ENCODE measurements at places on chromosomes 7 and 10. TPM values are rescaled to one million over a fixed set of nuclear protein-coding genes. Genes with fewer than 3 reads are reported as not detected.

The CHAT gene
- total RNA-seq: not detected

The PNLIPRP1 gene
- total RNA-seq: 0.94 TPM

The TMEM270 gene
- total RNA-seq: not detected

The RPP38 gene
- 9.0 TPM for total RNA-seq

The ZNF727 gene
- total RNA-seq: 6.3 TPM

The FAM237B gene
- total RNA-seq: not detected

The CPN1 gene
- not detected for total RNA-seq

The ABLIM1 gene
- 117 TPM for total RNA-seq

- DNase-seq: no peak
These were observed 414.2 kb upstream of the GALNT17 start for GRCh38 chr7:70717553-70718329.

DNA sequence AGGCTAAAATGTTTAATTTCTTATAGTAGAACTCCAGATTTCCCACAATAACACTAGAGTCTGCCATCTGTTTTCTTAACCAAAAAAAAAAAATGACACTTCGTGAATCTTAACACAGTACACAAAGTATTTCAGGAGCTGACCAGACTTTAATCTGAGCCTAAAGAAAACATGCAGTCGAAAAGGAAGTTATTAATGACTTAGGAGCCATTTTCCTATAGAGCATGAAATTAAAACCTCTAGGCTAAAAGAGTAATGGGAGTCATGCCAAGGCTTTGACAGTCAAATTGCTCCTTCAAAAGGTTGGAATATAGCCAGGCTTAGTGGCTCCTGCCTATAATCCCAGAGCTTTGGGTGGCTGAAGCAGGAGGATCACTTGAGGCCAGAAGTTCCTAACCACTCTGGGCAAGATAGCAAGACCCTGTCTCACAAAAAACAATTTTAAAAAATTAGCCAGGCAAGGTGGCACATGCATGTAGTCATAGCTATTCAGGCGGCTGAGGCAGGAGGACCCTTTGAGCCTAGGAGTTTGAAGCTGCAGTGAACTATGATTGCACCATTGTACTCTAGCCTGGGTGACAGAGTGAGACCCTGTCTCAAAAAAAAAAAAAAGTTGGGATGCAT lies 13.6 kb downstream of the MICU1 start:
- DNase-seq: no peak

- no peak for DNase-seq
These were observed 150.9 kb downstream of the ANK3 start for GRCh38 chr10:60238759-60239100.

DNA sequence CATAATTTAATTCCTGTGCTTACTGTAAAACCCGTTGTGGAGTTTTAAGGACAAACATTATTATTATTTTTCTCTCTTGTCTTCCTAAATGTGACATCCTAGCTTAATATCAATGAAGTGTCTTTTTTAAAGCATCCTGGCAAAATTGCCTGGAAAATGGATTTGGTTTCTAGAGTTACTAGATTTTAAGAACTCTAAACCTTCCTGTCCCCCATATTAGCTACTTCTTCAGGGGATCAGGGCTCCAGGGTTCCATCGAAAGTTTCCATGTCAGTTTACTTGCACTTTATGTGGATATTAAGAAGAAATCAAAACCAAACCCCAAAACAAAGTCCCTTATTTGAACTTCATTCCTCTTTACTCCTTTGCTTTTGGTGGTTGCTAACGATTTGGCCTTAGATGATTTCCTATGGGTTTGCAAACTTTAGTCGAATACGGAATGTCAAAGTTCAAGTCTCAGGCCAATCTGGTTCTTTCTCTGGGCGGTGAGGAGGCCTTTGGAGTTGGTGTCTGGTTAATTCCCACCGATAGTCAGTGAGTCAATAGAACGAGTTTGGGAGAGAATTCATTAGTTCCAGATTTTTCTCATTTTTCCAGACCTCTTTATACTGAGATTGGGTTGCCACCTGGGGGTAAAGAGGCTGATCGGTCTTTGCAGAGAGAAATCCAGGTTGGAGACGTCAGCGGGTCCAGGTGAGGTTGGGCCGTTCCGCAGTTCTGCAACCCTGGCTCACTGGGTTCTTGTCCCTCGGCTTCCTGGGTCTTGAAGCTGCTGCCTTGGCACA lies 1.1 kb downstream of the CUX1 start:
- no peak for DNase-seq

DNA sequence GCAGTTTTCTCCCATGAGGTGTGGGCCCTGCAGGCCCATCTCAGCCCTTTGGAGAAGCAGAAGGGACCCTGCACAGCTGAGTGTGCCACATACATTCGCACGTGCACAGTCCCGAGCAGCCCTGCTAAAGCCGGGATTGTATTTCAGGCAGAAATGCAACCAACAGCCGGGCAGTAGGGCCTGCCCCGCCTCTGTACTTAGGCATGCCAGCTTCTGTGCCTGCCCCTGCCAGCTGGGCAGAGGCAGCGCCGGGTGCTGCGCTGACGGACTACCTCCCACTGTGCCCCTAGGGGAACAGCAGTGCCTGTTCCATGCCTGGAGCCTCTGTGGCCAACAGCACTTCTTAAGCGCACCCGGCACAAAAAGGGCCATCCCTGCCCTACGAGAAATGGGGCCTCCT lies 170.3 kb downstream of the NEURL1 start:
- peak; percentile 75 for DNase-seq

DNA sequence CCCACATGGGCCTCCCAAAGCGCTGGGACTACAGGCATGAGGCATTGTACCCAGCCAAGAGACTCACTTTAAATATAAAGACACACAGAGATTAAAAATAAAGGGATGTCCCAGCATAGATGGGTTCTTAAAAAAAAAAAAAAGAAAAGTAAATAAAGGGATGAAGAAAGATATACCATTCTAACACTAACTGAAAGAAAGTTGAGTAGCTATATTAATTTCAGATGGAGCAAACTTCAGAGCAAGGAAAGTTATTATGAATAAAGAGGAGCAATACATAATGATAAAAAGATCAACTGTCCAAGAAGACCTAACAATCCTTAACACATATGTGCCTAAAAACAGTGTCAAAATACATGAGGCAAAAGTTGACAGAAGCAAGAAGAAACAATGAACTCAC lies 33.0 kb upstream of the SPOCK2 start:
- no peak for DNase-seq

GRCh38 chr7:2530071-2530987 lies 10.8 kb downstream of the LFNG start:
- DNase-seq: no peak

GRCh38 chr10:65570143-65571010 lies 1355.5 kb upstream of the LRRTM3 start:
- peak; percentile 75 for DNase-seq

GRCh38 chr10:6045878-6046772 lies 16.0 kb downstream of the IL2RA start:
- DNase-seq: no peak

- no peak for DNase-seq
These were observed 88.8 kb downstream of the GSAP start for GRCh38 chr7:77327067-77327931.

DNA sequence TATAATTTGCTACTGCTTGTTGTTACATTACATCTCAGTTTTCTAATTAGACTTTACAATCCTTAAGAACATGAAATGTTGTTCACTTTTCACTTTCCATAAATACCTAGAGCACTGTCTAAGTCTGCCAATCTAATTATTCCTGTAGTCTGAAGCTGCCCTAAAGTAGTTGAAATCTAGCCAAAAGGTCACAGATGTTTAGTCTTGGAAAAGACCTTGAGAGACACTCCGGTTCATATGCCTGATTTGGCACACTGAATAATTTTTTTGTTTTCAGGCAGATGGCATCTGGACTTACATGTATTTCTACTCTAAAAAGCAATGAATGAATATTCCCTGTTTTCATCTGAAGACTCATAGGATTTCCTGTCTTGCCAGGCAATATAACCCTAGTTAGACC lies 359.1 kb downstream of the ANKRD7 start:
- DNase-seq: no peak

DNA sequence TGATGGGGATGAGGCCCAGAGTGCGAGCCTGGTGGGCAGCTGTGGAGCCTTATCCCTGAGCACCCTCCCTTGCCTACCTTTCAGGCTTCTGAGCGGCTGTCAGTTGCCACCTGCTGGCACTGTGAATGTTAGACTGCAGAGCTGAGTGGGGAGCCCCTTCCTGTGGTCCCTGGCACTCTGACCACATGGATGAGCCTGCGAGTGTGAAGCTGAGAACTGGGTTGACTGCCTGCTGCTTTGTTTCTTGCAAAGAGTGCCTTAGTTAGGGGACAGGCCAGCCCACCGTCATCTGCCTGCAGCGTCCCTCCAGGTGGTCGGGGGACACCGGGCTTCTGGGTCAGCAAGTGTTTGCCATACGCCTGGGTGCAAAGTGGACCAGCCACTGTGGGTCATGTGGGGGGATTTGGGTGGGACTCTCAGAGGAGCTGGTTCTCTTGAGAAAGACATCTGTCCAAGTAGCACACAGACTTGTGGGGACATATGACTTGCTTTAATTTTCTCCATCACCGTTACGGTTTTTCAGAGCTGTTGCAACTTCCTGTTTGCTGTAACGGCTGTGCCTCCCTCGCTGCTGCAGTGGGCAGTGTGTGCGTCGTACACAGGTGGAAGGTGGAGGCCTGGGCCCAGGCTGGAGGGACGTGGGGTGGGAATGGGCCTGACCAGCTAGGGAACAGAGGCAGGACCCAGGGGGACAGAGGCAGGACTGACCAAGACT lies 13.7 kb downstream of the INPP5A start:
- no peak for DNase-seq

DNA sequence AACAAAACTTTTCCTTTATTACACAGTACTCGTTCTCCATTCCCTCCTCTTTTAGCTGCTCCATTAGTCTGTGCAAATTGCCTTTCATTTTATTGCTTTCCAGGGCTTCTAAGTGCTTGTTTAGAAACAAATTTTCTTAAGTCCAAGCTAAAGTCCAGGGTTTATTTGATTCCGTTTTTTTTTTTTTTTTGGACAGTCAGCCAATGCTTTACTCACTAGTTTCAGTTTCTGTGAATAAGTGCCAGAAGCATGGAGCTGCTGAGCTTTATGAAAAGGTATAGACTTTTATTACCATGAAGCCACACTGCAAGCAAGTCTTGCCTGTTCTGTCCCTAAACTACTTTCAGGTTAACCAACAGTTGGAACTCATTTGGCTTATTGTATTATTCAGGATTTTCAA lies 455.0 kb downstream of the GFRA1 start:
- DNase-seq: no peak

DNA sequence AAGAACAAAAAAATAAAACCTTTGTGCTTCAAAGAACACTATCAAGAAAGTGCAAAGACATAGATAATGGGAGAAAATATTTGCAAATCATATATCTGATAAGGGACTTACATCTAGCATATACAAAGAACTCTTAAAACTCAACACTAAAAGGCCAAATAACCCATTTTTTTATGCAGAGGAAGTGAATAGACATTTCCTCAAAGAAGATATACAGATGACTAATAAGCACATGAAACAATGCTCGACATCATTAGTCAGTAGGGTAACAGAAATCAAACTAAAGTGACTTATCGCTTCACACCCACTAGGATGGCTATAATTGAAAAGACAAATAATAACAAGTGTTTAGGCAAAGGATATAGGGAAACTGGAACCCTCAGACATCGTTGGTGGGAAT lies 78.0 kb downstream of the MALSU1 start:
- no peak for DNase-seq

DNA sequence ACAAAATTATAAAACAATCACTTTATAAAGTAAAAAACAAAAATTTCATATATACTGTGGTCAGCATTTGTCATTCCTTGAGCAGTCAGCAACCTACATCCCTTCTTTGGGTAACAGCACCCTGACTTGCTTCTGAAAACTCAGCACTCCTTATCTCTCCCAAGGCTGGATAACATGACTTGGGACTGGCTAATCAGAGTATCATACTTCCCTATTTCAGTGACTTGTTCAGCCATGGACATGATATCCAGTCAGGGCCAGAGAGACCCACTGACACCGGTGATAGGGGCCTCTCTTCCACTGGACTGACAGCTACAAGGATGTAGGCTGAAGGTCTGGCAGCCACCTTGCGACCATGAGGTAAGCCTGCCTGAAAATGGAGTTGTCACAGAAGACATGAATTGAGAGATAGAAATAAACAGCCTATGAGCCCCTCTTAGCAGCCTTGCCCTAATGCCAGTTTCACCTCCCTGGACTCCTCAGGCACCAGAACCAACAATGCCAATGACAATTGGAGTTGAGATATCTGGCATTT lies 84.4 kb upstream of the NEBL start:
- no peak for DNase-seq

DNA sequence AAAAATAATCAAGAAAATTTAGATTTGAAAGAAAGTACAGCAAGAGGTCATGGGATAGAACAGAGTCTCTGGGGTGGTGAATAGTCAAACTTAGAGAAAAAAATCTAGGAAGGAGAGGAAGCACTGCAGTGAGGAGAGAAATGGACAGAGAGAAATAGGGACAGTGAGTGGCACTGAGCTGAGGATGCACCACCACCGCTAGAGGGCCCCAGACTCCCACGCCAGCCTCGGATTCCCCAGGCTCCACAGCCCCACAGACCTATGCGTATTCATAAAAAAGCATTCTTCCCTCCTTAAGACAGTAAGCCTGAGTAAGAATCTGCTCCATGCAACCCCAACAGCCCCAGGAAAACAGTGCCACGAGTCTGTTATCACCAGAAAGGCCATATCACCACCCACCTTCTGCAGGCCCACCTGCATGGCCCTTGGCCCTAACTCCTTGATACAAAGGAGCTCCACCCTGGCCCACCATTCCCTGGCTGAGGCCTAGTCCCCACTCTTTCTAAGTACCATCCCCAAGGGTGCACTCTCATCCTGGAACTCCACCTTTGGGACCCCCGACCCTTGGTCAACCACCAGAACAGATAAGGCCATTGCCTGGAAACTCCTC lies 91.0 kb downstream of the ALOX5 start:
- peak; percentile 86 for DNase-seq

DNA sequence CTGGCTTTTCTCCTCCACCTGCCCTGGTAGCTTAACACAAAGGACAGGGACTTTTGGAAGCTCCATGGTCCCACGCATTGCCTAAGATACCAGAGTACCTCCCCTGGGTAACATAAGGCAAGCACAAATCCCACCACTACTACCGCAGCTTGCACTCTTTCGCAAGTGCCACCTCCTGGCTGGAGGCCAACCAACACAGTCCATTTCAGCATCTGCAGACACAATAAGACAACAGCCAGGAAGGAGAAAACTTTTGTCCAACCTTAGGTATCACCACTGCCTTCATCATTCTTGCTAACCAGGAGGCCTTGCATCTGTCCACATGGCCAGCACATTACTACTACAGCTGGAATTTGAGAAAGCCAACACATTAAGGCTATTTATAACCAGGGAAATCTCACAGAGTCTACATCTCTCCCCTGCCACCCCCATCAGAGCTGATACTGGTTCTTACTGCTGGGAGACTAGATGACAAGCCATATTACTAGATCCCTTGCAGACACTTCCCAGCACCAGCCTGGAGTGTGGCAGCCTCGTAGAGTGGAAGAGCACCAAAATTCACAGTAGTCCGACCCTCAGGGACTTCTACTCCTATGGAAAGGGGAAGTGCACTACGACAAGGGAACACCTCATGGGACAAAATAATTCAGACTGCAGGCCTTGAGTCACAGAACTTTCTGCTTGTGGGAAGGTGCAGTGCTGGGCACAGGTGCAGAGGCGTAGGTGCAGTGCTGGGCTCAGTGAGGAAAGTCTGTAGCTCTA lies 39.8 kb upstream of the CDK13 start:
- DNase-seq: no peak

- no peak for DNase-seq
These were observed 19.1 kb upstream of the TPK1 start for GRCh38 chr7:144854839-144855424.
